CD4-positive, alpha-beta T cell treated with Interleukin-15 for 4 hours (primary cell): ENCODE measurements at places on chromosomes 7 and 10.

DNA sequence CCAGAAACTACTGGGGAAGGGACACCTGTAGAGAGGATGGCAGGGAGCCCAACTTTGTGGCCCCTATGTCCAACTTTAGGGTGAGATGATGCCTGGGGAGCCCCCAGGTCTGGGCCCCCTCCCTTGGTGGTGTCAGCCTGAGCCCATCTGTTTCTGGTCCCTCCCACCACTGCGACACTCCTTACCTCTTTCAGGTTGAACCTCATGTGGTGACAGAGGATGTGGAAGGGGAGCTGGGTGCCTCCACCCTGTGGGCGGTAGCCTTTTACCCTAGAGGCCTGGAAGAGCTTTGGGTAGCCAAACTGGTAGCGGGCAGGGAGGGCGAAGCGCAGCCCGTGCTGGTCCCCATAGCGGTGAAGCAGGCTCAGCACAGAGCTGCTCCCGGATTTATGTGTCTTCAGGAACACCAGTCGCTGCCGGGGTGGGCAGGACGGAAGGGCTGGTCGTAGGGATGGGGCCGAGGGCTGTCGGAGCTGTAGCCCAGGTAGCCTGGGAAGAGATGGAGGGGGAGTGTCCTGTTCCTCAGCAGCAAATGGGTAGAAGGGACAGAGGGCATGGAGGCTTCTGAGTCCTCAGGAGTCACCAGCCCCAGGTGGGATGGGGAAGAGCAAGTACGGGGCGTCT, 2.0 kb downstream of the GAL3ST4 start:
- no peak for DNase-seq

DNA sequence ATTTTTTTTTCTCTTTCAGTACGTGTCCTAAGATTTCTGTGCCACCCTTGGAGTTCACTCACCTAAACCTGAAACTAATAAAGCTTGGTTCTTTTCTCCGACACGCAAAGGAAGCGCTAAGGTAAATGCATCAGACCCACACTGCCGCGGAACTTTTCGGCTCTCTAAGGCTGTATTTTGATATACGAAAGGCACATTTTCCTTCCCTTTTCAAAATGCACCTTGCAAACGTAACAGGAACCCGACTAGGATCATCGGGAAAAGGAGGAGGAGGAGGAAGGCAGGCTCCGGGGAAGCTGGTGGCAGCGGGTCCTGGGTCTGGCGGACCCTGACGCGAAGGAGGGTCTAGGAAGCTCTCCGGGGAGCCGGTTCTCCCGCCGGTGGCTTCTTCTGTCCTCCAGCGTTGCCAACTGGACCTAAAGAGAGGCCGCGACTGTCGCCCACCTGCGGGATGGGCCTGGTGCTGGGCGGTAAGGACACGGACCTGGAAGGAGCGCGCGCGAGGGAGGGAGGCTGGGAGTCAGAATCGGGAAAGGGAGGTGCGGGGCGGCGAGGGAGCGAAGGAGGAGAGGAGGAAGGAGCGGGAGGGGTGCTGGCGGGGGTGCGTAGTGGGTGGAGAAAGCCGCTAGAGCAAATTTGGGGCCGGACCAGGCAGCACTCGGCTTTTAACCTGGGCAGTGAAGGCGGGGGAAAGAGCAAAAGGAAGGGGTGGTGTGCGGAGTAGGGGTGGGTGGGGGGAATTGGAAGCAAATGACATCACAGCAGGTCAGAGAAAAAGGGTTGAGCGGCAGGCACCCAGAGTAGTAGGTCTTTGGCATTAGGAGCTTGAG, at the start of gene CFTR:
Gene CFTR (plus strand): TSS at position 801 of the 830 bp plus-strand sequence. CDS start 70 bp downstream, outside the sequence.
- no peak for DNase-seq

GRCh38 chr10:29643771-29644501, 9.2 kb upstream of the SVIL start:
- no peak for DNase-seq

GRCh38 chr10:19958787-19959186, 142.6 kb downstream of the PLXDC2 start:
- DNase-seq = no peak

GRCh38 chr7:34042406-34042805, 137.1 kb downstream of the BMPER start:
- DNase-seq = no peak

DNA sequence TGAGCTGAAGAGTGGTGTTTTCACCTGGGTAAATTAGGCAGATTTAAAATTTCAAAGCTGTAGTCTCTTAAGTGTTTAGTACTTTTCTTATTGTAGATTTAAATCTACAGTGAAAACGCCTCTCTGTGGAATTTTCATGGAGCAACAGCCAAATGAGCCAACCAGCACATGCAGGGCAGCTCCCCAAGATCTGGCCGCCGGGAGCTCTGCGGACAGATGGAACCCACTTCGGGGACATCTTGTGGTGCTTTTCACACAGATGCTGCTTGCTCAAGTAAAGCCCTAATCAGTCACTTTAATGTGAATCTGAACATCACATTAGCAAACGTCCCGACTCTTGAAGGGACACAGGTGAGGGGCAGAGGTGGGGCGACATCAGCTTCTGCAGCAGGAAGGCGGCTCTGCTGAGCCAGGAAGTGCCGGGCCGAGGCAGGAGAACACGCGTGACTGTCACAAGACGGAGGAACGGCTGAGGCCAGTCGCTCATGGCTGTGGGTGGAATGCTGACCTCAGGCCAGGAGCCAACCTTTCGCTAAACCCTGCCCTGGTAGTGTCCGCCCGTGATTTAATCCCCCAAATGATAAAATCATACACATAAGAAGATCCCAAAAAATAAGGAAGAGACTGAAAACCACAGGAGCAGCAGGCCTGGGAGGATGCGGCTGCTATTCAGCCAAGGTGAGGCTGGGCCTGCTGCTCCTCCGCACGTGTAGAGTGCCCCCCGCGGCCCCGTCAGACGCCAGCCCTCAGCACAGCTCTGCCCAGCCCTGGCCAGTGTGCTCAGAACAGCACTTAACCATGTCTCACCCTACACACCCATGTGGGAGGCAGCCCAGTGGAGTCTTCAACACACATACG, 256.8 kb downstream of the ZMYND11 start:
- no peak for DNase-seq

- DNase-seq = no peak
Measured at GRCh38 chr7:64849250-64849923, 53.7 kb upstream of the ZNF273 start.

DNA sequence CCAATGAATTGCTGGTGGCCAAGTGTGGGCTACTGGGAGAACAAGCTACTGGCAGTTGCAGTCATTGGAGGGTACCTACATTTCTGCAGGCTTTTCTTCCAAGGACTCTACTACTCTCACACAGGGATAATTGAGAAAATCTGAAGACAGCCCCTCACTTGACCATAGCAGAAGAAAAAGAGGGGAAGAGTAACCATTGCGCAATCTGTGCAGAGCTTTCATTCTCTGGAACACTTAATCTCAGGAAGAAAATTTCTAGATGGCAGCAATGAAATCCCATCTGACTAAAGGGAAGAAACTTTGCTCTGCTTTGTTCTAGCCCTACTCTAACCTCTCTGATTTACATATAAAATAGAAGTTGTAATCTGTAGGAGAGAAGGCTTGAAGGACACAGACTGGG, 1239.6 kb upstream of the SORCS1 start:
- no peak for DNase-seq

- DNase-seq = no peak
Measured at GRCh38 chr10:24570658-24571426, 152.8 kb downstream of the ARHGAP21 start.

DNA sequence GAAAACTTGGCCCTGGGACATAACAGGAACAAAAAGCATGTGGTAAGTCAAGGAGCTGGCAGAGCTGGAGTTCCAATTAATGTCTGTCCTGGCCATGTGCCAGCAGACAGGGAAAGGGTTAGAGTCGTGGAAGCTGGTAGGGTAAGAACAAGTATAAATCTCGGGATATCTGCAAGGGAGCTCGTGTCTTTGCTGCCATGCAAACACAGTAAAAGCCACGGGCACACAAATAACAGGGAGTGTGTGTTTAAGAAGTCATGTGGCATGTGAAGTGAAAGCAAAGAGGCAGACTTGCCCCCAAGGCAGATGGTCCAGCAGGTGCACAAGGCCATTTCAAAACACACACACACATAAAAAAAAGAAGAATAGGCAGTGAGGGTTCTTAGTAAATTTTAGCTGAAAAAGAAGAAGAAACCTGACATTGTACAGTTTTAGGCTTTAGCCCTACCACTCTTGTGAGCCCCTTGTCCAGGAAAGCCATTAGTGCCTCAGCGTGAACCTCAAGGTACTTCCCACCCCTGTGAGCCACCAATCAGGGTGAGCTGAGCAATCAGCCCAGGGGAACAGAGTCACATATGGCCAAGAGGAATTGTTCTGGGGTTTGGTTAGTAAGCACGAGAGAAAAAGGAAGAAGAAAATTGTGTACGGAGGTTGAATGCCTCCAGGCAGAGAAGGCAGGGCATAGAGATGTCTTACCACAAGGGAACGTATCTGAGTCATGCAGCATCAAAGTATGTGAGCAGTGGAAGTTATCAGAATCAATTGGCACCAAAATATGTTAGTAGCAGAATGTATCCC, 32.8 kb upstream of the ARHGAP12 start:
- no peak for DNase-seq

GRCh38 chr10:5070648-5071410, 23.4 kb upstream of the AKR1C3 start:
- DNase-seq = no peak

DNA sequence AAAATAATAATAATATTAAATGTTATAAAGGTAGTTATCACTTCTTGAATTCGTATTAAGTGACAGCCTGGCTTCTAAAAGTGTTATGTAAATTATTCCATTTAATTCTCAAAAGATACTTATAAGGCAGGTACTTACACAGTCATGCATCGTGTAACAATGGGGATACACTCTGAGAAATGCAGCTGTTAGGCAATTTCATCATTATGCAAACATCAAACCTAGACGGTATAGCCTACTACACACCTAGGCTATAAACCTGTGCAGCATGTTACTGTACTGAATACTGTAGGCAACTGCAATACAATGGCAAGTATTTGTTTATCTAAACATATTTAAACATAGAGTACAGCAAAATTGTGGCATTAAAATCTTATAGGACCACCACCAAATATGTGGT, 1.5 kb downstream of the IFIT1 start:
- DNase-seq = no peak
